ENCODE measurements at places on chromosomes 6 and 20.

GRCh38 chr6:135594000-135594399, 96.5 kb upstream of the AHI1 start:
- DNase-seq = no peak

DNA sequence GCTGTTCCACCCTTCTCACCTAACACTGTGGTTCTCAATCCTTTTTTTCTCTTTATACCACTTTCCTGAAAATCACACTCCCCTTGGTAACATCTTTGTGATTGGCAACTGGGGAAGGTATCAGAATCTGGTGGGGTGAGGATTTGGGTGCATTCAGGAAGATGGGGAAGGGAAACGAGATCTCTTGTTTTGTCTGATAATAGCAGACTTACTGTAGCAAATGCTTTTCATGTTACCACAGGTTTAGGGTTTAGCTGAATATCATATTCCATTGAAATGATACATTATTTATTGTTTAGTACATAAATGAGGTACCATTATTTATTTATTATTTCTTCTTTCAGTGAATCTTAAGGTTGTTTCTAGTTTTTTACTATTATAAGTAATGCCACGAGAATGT, 100.8 kb downstream of the RTN4IP1 start:
- no peak for DNase-seq

DNA sequence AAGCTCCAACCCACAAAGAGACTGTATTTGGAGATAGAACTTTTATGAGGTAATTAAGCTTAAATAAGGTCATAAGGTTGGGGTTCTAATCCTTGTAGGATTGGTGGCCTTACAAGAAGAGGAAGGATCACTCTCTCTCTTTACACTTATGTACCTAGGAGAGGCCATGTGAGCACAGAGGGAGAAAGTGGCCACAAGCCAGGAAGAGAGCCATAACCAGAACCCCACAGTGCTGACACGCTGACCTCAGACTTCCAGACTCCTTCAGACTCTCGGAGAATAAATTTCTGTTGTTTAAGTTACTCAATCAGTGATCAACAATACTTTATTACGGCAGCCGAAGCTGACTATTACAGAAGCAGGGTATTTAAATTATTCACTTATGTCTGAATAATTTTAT, 430.5 kb upstream of the EPHA7 start:
- DNase-seq = no peak

DNA sequence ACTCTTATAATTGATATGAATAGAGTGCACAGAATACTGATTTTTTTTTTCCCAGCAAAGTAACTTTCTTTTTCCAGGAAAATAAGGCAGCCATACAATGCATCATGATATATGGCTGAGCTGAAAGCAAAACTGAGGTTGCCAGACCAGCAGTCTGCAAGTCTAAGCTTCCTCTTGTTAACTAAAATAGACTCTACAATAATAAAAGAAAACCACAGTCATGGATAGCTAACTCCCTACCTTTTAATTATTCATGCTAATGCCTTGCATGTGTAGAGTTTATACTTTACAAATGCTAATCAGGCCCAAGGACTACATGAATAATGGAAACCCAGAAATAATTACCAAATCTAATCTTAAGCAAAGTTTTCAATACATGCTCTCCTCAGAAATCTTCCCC, 47.4 kb downstream of the MAP7 start:
- no peak for DNase-seq

- no peak for DNase-seq
Observed at GRCh38 chr6:135703007-135703406, 148.5 kb upstream of the PDE7B start.

DNA sequence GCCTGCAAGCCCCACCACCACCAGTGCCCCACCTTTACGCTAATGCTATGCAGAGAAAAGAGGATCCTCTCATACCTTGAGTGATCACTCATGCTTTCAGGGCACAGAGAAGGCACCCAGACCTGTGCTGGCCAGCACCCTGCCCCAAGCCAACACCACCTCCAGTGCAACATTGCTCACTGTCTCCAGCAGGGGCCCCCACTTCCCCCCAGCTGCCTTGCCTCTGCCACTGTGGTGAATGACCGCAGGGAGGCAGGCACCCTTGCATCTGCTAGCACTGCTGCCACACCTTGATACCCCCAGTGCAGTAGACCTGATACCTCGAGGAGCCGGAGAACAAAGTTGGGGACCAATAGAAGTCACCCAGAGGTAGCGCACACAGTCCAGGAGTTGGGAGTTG, 139.2 kb upstream of the PLN start:
- no peak for DNase-seq

DNA sequence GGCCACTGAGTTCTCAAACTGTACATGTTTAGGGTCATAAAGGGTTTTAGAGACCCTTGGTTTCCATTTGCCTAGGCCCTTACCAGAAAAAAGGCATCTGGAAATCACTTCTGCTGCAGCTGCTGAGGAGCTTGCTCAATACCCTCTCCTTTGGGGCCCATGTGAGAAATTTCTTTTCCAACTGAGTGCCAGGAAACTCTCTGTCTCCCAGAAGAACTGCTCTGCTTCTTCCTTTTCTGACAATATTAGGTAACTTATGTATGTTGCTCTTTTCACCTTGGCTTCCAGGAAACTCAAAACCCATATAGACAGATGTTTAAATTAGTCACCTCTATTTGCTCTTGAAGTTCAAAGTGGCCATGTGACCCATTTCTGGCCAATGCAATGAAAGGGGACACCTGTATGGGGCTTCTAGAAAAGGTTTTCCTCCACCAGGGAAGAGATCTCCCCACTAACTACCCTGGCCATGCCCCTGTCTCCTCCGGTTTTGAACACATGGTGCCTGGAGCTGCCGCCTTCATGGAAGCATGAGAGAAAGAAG, 121.6 kb downstream of the PREX1 start:
- no peak for DNase-seq

DNA sequence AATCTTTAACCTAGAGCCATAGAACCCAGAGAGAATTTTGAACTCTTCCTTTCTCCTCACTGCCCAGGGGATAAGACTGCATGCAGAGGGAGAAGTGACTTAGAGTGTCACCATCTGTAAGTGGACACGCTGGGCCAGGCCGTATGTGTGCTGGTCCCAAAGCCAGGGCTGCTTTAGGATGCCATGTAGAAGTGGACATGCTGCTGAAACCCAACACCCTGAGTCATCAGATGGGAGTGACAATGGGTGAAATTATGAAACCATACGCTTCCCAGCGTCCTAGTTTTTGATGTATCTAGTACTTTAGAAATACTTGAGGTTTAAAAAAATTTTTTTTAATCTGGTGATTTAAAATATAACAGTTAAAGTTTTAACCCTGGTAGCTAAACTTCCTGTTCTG, 191.1 kb downstream of the FNDC1 start:
- DNase-seq = no peak

GRCh38 chr20:20759132-20759531, 46.7 kb upstream of the RALGAPA2 start:
- no peak for DNase-seq

GRCh38 chr6:101276066-101276465, 117.4 kb upstream of the GRIK2 start:
- DNase-seq = no peak

GRCh38 chr20:10388597-10388996, 45.4 kb downstream of the MKKS start:
- no peak for DNase-seq

GRCh38 chr6:151018911-151019782, 153.6 kb downstream of the MTHFD1L start:
- DNase-seq = no peak

- no peak for DNase-seq
Observed at GRCh38 chr6:20058121-20058905, 154.0 kb downstream of the MBOAT1 start.

GRCh38 chr6:145583753-145584152, 151.6 kb downstream of the EPM2A start:
- no peak for DNase-seq

DNA sequence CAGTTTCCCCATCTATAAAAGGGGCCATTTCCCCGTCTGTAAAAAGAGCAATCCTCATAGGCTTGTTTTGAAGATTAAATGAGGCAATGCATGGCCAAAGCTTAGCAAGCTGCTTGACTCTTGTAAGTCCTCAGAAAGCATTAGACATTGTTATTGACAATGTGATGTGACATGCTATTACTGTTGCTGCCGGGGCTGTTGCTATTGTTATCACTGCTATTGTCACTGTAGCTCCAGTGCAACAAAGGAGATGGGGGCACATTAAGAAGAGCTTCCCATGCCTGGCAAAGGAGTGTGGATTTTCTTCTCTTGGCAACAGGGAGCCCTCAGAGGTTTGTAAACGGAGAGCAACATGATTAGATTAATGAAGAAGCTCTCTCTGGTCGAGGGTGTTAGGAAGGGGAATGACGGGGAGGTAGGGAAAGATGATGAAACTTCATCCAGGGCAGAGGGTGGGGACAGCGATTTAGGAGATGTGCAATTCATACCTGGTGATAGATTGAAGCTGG, 33.1 kb upstream of the FAM83D start:
- DNase-seq = no peak

DNA sequence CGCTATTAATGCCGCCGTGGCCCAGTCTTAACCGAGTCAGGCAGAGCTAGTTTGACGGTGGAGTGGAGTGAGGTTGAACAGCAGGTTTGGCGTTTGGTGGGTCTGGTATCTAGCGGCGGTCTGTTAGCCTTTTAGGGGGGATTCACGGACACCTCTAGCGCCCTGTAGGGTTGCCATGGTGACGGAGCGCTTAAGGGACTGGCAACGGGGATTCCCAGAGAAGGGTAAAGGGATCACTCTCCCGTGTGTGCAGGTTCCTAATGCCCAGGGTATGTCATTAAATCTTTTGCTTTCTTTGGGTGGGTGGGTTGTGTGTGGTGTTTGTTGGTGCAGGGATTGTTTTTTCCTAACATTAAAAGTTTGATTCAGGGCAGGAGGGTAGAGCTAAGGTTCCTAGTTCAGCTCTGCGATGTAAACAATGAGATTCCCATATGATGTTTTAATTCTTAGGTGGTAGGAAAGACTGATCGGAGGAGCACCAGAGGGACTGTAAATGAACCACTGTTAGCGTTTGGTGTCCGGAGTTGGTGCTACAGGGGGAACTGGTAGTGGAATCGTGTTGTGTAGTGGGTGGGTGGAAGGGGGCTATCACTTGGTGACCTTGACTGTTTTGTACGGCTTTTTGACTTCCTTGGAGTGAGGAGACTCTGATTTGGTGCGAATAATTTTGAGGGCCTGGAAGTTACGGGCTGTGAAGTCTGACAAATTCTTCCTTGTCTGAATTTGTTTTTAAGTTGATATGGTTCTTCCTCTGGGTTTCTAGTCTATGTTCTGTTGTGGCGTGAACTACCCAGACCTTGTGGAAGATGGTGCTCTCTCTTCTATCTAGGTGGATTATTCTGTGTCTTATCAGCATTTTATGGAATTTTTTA, 5.0 kb downstream of the BRD2 start:
- DNase-seq = no peak

- no peak for DNase-seq
Observed at GRCh38 chr20:2894221-2894620, 20.9 kb downstream of the PTPRA start.

- DNase-seq = no peak
Observed at GRCh38 chr6:46926481-46926880, 4.7 kb upstream of the ADGRF5 start.

DNA sequence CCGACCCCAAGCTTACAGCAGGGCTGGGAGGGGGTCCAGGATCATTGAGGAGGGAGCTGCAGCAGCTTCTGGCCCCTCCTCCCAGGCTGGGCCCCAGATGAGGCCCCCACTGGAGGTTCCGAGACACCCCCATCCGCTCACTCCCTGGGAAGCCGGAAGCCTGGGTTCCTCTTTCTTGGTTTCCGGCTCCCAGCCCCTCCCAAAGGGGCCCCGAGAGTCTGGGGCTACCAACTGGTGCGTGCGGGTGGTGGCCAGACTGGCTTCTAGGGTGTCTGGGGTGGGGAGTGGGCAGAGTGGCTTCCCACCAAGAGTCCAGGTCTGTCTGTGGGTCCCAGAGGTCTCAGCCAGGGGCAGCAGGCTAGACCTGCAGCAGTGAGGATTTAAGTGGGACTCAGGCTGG, 2.2 kb downstream of the RGS19 start:
- DNase-seq = no peak

- no peak for DNase-seq
Observed at GRCh38 chr6:147117580-147117979, 86.6 kb upstream of the STXBP5 start.

GRCh38 chr20:44773070-44773829, 27.6 kb downstream of the KCNK15 start:
- no peak for DNase-seq

- DNase-seq = no peak
Observed at GRCh38 chr20:24493661-24494459, 24.4 kb downstream of the SYNDIG1 start.

- no peak for DNase-seq
Observed at GRCh38 chr6:12892151-12892550, 175.6 kb downstream of the PHACTR1 start.

- DNase-seq = peak; percentile 32
Observed at GRCh38 chr6:168179702-168180382, 100.8 kb upstream of the FRMD1 start.

GRCh38 chr6:1724616-1725015, 114.9 kb downstream of the FOXC1 start:
- peak; percentile 70 for DNase-seq

- no peak for DNase-seq
Observed at GRCh38 chr6:77403424-77403823, 59.9 kb downstream of the HTR1B start.

GRCh38 chr6:36946526-36946925, 8.0 kb upstream of the PI16 start:
- DNase-seq = no peak

- no peak for DNase-seq
Observed at GRCh38 chr6:1724124-1724523, 114.4 kb downstream of the FOXC1 start.

GRCh38 chr6:36934901-36935300, 19.6 kb upstream of the PI16 start:
- DNase-seq = no peak

- DNase-seq = no peak
Observed at GRCh38 chr6:96301781-96302180, 219.8 kb upstream of the UFL1 start.

DNA sequence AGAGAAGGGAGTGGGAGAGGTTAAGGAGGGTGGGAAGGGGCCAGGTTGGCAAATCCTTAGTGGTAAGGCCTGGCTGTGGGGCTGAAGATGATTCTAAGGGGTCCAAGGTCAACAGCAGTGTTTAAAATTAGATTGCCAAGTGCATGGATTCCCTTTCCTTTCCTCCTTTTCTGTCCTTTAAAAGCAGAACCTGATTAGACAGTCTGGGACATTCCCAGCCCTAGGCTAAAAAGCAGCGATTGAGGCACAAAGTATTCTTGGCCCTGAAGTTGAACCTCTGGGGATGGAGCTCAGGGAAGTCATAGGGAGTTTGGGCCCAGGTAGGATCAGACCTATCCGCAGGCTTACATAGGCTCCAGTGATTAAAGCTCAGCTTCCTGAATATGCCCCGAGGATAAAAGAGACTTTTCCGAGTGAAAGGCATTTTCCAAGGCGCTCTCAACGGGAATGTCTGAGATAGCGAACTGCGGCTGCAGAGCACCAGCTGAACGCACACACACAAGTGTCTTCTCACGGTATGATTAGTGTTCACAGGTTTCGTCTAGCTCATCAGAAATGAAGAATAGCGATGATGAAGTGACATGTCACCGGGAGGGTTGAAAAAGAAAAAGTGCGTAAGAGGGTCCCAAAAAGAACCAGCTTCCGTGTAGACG, 787 bp upstream of the CARMIL1 start:
- no peak for DNase-seq
